H1 (cell line): ENCODE measurements at places on chromosomes 16 and 17. TPM values are rescaled to one million over a fixed set of nuclear protein-coding genes. Genes with fewer than 3 reads are reported as not detected.

DNA sequence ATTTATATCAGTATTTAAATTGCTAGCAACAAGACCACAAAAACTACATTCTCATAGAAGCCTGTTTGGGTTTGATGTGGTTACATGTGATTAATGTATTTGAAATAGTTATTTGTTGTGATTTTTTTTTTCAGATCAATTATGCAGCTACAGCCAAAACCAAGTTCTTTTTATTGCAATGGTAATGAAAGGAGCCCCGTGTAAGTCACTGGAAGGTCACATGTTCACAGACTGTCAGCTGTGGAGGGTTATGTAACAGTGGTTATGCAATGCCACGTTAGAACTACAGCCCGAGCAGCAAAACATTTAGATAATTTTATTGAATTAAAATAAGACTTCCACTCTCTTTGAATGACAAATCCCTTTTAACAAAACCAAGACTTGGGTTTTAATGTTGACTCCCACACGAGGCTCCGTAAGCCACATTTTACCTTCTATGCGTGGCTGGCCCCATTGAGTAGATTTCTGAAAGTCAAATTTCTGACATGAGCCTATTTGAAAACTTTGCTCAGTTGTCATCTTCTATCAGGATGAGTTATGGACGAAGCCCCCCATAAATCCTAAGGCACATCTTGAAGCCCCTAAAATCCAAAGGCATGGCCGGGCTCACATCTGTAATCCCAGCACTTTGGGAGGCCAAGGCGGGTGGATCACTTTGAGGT lies 41.8 kb upstream of the SEC14L1 start:
- DNase-seq = no peak

DNA sequence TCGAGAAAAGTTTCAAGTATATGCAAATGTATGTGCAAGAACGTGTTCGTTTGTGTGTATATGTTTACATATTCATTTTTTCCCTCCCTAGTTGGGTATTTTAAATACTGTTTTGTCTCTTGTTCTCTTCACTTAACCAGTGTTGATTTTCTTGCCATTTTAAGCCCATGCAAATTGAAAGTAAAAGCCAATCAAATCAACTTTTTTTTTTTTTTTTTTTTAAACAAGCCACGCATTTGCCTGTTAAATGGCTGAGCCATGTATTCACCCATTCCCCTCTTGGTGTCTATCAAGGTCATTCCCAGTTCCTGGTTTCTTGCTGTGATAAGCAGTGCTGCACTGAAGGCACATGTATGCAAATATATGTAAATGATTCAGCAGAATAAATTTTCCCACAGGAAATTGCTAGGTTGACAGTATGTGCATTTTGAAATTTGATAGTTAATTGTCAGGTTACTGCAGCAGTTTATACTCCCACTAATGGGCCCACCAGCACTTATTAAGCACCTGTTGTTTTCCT lies 12.2 kb downstream of the ABCC1 start:
- no peak for DNase-seq

- DNase-seq = no peak
Observed at GRCh38 chr17:77700165-77700881, 258.2 kb upstream of the TNRC6C start.

C17orf107 gene
- 0.38 and 0.39 TPM in 2 replicates for total RNA-seq

DNA sequence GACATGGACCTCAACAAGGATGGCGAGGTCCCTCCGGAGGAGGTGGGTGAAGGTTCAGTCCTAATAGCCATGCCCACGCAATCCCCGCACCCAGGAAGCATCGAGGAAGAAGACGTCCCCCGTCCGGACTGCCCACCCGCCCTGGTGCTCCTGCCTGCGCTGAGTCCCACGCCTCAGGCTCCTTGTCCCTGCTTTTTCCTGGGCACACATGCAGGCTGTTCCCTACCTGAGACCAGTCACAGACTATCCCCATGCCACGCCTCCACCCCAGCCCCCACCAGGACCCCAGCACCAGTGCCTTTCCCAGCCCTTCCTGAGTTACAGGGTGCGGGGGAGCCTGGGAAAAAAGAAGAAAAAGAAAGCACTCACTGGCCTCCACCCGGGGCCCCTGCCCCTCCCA lies 9.0 kb downstream of the FKBP10 start:
- no peak for DNase-seq

- DNase-seq = no peak
Observed at GRCh38 chr16:10776280-10776679, 32.6 kb downstream of the NUBP1 start.

GRCh38 chr17:79926605-79927135 lies 87.4 kb upstream of the CBX4 start:
- no peak for DNase-seq

DNA sequence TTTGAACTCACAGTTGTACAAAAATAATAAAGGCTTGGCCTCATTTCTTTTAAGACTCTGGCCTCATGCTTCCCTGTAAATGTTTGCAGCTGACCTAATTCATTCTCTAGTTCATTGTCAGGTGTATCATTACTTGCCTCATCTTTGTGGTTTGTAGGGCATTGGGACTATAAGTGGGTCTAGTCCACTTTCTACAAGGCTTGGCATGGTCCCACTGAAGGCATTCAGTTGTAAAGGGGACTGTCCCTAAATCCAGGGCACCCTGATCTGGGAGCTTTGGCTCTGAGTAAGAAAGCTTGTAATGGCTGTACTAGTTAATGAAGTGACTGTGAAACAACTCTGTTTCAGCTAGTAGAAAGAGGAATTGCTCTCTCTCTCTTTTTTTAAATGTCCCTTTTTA lies 2.7 kb downstream of the KCTD2 start:
- DNase-seq = no peak
